ENCODE measurements at places on chromosomes 11 and 22. TPM values are rescaled to one million over a fixed set of nuclear protein-coding genes. Genes with fewer than 3 reads are reported as not detected.

The TMEM191B gene
- total RNA-seq, result 0.52 TPM

The IL17REL gene
- total RNA-seq, result not detected

GRCh38 chr11:57069942-57070341 is 81.2 kb downstream of the OR5AK2 start:
- DNase-seq, result no peak

- no peak for DNase-seq
These were observed 720 bp downstream of the FAM118A start for GRCh38 chr22:45310331-45310976.

GRCh38 chr11:102313238-102313940 is 3.9 kb upstream of the BIRC3 start:
- DNase-seq, result no peak

GRCh38 chr11:35787626-35788025 is 125.1 kb downstream of the TRIM44 start:
- no peak for DNase-seq

All from NCI-H460 (cell line).